ENCODE measurements at places on chromosomes 6 and 20.

DNA sequence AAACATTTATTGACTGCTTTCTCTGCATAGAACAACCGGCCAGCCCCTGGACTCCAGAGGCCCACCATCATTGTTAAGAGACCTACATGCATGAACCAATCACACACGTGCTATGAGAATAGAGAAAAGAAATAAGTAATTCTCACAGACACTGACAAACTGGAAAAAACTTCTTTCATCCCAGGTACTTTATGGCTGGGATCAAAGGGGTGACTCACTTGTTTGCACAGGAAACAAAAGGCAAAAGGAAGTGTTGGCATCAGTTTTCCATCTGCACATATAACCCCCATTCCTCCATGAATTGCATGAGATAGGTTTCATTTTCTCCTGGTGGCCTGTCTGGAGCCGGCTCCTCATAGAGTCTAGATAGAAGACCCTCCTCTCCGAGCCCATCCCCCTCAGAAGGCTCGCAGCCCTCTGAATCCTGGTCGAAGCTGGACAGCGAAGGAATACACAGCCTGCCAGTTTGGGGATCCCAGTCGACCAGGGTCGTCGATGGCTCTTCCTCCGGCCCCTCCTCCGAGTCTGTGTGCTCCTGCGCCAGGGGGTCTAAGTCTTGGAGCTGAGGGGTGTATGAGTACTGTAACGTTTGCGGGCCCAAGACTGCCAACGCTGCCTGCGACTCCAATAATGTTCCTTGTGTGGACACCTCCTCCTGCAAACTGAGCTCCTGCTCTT lies 43.3 kb downstream of the IL20RA start:
- DNase-seq: no peak

- DNase-seq: no peak
These were observed 12.3 kb downstream of the DYNLT2 start for GRCh38 chr6:169738976-169739529.

DNA sequence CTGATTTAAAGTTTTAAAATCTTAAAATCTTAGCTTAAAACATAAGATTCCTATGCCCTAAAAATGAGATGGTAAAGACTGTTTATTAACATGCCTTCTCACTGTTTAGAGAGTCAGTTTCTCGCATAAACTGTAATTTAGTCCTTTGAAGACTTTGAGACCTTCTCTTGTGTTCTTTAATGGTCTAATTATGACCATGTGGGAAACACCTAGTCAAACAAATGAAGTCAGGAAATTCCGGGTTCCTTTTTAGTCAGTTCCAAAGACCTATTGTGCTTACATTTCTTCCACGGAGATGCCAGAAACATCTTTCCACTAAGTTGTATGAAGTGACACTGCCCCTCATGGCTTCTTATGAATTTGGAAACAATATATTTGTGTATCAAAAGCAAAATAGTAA lies 64.2 kb upstream of the KIF25 start:
- DNase-seq: peak; percentile 8

DNA sequence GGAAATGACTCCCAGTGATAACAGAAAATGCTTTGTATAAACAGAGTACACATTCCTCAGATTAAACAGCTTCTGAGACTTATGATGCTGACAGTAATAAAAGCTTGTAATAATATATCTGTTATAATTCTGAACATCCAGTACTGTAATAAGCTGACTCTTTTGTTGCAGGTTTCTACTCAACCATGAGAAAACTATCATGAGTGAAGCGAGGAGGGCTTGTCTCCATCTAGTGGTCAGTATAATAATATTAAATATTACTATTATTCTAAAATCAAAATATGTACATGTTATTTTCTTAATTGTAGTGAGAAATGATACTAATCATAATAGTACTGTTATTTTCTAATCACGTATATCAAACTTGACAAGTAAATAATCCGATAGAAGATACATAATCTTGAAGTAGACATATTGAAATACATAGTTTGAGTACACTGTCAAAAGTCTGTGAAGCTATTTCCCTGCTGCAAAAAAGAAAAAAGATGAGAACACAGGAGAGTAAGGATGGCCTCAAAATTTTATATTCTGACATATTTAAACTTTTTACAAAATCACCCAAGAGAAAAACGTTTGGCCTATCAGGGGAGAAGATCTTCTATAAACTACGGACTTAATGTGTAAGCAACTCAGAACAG lies 183.1 kb downstream of the MOXD1 start:
- DNase-seq: peak; percentile 13

DNA sequence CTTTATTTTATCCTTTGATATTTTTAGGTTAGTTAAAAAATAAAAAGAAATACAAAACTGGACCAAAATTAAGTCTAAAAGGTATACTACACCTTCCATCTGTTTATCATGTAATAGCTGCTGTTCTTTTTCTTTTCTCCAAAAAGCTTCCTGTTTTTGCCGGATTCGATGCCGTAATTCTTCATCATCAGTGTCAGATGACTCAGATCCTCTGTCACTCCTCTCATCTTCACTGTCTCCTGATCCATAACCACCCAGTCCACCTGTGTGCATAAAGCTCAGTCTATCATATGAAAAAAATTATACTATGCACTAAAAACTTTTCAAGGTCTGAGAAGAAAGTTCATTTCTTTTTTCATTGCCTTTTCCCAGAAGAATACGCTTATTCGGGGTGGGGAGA lies 8.5 kb upstream of the COQ3 start:
- no peak for DNase-seq

GRCh38 chr20:57563522-57563921 lies 2.6 kb downstream of the PCK1 start:
- DNase-seq: no peak

DNA sequence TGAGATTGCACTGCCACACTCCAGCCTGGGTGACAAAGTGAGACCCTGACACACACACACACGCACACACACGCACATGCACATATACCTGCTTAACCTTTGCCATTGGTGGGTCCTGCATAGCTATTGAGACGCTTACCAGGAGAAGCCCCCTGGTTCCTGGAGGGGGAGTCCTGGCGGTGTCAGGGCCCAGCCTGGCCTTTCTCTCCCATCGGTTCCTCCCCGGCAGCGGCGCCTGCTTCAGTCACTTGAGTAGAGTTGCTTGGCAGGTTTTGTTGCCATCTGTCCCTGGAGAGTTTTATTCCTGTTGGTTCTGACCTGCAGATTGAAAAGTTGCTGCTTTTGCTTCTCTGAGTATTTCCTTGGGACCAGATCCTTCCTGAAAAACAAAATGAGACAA lies 20.6 kb upstream of the FAM209A start:
- no peak for DNase-seq

- DNase-seq: no peak
These were observed 296.8 kb upstream of the RSPO3 start for GRCh38 chr6:126821706-126822105.

- peak; percentile 68 for DNase-seq
These were observed 397.8 kb downstream of the KIF16B start for GRCh38 chr20:16175322-16175961.

GRCh38 chr6:155319902-155320301 lies 5.6 kb upstream of the TFB1M start:
- no peak for DNase-seq

- no peak for DNase-seq
These were observed 184.4 kb downstream of the GJA10 start for GRCh38 chr6:90078513-90079289.

GRCh38 chr20:37989601-37990295 lies 43.5 kb downstream of the TTI1 start:
- DNase-seq: peak; percentile 18

DNA sequence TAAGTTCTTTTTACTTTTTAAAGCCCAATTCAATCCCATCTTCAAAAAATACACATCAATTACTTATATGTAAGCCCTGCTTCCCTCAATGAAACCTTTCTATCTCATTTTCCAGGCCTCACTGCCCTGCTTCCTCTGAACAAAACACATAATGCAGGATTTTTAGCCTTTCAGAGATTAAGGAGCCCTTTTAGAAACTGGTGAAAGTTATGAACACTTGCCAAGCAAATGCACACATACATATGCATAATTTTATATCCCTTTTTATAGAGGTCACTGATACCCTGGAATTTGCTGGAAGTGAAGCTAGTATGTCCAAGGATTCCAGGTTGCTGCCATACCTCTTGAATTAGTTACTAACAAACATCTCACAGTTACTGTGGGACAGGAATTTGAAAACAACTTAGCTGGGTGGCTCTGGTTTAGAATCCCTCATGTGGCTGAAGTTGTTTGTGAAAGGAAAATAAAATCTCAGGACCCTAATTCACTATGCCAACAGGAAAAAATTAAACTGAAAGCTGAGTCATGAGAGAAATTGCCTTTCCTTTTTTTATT lies 75.8 kb downstream of the UBE3D start:
- DNase-seq: no peak

DNA sequence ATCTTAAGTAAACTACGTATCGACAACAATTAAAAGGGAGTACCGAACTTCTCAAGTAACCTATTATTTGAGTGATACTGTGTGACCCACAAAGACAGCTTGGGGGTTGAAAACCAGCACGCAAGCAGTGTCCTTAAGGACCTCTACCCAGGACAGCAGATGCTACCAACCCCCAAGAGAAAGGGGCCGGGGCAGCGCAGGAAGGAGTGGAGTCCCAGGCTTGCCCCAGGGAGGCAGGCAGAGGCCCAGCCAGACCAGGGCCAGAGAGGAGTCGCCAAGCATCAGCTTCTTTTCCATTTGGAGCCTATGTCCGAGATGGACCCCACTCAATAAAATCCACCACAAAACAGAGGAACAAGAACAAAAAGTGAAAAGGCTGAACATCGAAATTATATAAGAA lies 11.9 kb downstream of the DIDO1 start:
- DNase-seq: no peak

DNA sequence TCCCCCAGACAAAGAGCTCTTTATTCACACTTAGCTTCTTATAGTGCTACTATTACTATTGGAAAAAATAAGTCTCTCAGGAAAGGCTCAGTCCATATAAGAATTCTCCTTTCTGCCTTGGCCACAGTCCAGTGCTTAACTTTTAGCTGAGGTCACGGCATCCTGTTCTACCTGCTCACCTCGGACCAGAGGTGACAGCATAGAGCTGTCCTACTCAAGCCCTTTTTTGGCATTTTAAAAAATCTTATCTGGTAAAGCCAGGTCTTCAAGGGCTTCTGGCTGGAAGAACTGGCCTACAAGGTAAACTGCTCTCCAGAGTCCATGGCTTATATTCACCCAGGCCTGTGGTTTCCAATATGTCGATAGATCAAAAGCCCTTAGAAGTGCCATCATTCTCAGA lies 109.7 kb downstream of the RCAN2 start:
- no peak for DNase-seq

DNA sequence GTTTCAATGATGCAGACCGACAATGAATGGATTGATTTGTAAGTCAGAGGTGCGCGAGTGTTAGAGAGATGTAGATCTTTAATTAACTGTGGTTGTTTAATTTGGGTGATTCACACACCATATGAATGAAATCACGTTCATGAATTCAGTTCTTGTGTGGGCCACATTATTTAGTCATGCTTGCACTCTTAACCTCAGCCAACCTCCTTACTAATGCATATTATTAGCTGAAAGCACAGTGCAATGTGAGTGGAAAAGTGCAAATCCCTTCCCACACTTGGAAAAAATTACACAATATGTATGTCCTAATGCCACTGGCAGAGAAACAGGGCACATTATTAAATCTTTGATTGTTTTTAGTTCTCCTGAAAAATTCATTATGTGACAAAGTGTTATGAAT lies 512.5 kb downstream of the BCKDHB start:
- no peak for DNase-seq

DNA sequence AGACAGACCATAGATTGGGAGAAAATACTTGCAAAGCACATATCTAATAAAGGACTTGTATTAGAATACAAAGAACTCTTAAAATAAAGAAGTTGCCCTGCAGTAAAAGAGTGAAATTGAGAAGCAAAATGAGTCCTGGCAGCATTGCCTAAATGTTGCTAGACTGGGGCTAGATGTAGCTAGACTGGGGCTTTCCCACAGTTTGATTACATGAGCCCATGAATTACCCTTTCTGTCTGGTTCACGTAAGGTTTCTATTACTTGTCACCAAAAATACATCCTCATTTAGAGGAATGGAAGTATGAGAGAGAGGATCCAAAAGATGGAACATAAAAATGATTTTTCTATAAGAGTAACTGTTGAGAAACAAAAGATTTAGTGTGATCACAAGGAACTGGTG lies 57.6 kb upstream of the CCDC28A start:
- no peak for DNase-seq

- DNase-seq: no peak
These were observed 14.4 kb upstream of the PPP1R14C start for GRCh38 chr6:150128425-150128824.

- DNase-seq: no peak
These were observed 3.1 kb upstream of the CSE1L start for GRCh38 chr20:49043000-49043399.

DNA sequence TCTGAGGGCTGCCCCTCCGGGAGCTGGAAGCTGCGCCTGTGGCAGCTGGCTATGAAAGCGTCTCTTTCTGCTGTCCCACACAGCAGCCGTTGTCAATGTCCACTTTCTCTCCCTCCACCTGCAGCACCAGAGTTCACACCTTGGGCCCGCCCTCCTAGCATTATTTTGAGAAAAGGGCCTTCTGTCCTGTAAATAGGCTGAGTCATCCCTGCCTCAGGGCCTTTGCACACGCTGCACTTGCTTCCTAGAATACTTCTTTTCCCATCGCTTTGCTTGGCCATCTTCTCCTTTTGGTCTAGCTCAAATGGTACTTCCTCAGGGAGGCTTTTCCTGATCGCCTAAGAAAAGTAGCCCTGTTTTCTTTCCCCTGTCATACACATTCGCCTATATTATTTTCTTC lies 69.3 kb upstream of the ZNFX1 start:
- no peak for DNase-seq

- no peak for DNase-seq
These were observed 219.8 kb upstream of the ARID1B start for GRCh38 chr6:156557251-156557910.

- DNase-seq: no peak
These were observed 4.9 kb downstream of the MTCH1 start for GRCh38 chr6:36980876-36981619.

DNA sequence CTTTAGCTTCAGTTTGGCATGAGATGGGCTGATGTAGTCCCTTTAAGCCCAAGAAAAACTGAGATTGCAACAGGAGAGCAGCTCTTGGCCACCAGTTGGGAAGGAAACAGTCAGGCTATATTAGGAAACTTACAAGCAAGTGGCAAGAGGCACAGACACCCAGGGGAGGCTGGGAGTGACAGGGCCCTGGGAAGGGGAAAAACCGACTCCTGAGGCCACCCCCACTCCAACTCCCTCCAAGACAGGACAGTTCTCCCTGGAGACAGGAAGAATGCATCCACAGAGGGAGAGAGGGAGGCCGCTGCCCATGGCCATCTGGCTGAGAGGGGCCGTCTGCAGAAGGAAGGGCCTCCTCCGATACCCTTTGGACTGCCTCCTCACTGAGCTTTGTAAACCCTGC lies 20.5 kb downstream of the JPH2 start:
- no peak for DNase-seq

GRCh38 chr20:41138475-41139226 lies 1.3 kb downstream of the PLCG1 start:
- DNase-seq: peak; percentile 49

Measured in GM12865 (cell line).